ENCODE measurements at places on chromosomes 6 and 20. TPM values are rescaled to one million over a fixed set of nuclear protein-coding genes. Genes with fewer than 3 reads are reported as not detected.

Gene OPN5
- total RNA-seq = not detected

Gene HAO1
- not detected for total RNA-seq

DNA sequence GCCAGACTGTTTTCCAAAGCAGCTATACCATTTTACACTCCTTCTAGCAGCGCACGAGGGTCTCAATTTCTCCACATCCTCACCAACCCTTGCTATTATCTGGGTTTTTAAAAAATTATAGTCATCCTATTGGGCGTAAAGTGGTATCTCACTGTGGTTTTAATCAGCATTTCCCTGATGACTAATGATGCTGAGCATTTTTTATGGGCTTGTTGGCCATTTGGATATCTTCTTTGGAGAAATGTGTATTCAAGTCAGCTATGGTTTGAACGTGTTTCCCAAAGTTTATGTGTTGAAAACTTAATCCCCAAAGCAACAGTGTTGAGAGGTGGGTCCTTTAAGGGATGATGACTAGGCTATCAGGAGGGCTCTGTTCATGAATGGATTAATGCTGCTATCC is 6.7 kb downstream of the MCUR1 start:
- no peak overlapping the region for H3K27ac ChIP-seq

GRCh38 chr20:1827974-1828785 is 67.0 kb upstream of the SIRPA start:
- H3K36me3 ChIP-seq = no peaks in the 10 kb centered on the region
- peaks cover 36% of the 10 kb centered on the region for H3K4me1 ChIP-seq
- no peak overlapping the region for H3K4me3 ChIP-seq
- DNase-seq = peak; percentile 55
- no peaks in the 10 kb centered on the region for H3K27me3 ChIP-seq

DNA sequence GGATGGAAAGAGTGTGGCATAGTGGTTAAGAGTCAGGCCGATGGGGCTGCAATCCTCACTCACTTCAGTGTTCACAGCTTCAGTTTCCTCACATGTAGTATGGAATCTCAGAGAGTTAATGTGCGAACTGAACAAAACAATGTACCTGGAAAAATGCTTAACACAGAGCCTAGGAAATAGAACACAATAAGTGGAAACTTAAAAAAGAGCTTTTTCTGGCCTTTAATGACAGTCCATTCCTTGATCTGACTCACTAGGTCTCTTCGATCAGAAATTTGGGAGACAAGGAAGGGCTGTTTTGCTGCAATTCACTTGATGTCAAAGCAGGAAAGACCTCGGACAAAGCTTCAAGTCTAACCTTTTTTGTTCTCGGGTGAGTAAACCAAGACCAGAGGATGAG is 56.1 kb downstream of the KCNB1 start:
- H3K4me3 ChIP-seq = no peak overlapping the region
- H3K27ac ChIP-seq = no peak overlapping the region
- H3K36me3 ChIP-seq = no peaks in the 10 kb centered on the region
- peaks cover 42% of the 10 kb centered on the region for H3K27me3 ChIP-seq

DNA sequence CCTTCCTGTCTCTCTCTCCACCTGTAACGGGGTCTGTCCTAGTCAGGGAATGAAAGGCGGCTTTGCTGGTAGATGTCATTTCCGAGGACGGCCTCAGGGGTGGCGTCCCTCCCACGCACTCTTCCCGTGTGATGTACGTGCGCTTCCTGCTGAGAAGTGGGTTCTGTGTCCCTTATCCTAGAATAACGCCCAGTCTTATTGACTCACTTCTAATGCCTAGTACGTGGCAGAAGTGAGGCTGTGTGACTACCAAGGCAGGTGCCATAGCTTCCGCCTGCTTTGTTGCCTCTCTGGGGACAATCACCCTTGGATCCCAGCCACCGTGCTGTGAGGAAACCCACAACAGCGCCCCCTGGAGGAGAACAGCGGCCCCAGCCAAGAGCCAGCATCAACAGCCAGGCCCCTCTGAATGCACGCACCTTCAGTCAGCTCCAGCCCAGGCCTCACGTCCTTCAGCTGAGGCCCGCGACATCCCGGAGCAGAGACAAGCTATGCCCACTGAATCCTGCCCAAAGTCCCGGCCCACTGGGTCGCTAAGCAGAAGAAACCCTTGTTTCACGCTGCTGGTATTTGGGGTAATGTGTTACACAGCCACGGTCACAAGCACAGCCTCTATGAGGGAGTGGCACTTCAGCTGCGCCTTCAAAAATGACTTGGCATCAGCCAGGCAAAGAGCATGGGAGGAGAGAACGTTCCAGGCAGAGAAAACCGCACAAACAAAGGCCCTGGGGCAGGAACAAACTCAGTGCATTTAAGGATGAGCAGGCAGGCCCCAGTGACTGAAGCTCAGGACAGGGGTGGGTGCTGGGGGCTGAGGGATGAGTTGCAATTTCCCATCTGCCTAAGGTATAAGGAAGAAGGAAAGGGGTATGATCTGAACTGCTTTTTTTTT is 224.2 kb downstream of the NFATC2 start:
- H3K27me3 ChIP-seq = no peaks in the 10 kb centered on the region
- no peak overlapping the region for H3K4me3 ChIP-seq
- H3K36me3 ChIP-seq = no peaks in the 10 kb centered on the region
- DNase-seq = peak; percentile 22
- H3K27ac ChIP-seq = no peak overlapping the region
- no peaks in the 10 kb centered on the region for H3K4me1 ChIP-seq

DNA sequence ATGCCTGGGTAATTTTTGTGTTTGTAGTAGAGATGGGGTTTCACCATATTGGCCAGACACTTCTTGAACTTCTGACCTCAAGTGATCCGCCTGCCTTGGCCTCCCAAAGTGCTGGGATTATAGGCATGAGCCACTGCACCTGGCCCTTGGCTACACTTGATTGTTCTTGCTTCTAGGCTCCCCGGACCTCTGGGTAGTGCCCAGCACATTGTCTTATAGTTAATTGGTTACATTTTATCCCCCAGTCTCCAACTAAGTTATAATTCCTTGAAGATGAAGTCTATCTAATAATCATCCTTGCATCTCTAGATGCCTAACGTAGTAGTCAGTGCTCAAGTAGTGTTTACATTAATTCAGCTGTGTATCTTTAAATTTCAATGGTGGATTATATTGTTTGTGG is 11.8 kb downstream of the SMPDL3A start:
- no peak overlapping the region for H3K27ac ChIP-seq
- H3K4me3 ChIP-seq = no peak overlapping the region
- H3K4me1 ChIP-seq = peaks cover 33% of the 10 kb centered on the region
- no peaks in the 10 kb centered on the region for H3K36me3 ChIP-seq
- no peak for DNase-seq

GRCh38 chr6:113205553-113205952 is 651.6 kb upstream of the MARCKS start:
- no peak for DNase-seq
- H3K4me1 ChIP-seq = no peaks in the 10 kb centered on the region
- H3K4me3 ChIP-seq = no peak overlapping the region
- H3K27me3 ChIP-seq = no peaks in the 10 kb centered on the region

DNA sequence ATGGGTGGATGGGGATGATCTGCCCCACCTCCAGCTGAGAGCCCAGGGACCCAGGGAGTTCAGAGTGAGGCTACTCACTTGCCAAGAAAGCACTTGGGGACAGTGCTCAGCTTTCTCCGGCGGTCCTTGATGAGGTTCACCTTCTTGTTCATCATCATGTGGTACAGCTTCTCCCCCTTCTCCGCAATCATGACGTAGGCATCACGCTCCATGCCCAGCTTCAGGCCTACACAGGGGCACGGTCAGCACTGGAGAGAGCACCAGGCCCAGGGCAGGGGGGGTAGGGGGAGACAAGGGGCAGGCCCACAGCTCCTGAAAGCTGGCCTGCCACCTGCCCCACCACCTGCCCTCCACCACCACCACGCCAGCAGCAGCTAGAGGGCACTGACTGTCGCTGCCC is 139.2 kb downstream of the PREX1 start:
- peaks cover 29% of the 10 kb centered on the region for H3K4me1 ChIP-seq
- H3K27ac ChIP-seq = no peak overlapping the region
- H3K27me3 ChIP-seq = no peaks in the 10 kb centered on the region
- H3K4me3 ChIP-seq = no peak overlapping the region
- no peak for DNase-seq

DNA sequence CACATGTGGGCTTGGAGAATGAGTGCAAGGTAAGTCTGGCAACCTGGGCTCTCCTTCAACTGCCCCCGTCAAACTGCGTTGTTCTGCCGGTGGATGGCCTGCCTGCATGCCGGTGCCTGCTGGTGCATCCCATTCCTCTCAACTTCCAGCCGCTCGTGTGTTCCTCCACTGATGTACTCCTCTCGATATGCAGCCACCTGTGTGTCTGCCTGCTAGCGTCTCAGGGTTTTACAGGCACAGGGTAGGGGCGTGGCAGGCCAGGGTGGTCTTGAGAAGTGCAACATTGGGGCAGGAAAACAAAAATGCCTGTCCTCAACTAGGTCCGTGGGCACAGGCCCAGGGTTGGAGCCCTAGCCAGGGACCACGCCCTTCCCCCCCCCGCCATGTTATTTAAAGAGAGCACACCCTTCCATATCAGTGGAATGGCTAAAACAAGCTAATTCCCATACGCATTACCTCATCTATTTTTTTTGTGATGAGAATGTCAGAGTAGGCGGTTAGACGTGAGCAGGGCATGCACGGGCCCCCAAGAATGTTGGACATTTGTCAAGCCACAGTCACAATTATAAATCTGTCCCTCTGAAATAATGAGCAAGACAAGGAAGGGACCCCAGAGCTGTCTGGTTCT is 33.2 kb downstream of the SERPINB6 start:
- H3K4me3 ChIP-seq = no peak overlapping the region
- no peak for DNase-seq
- H3K4me1 ChIP-seq = no peaks in the 10 kb centered on the region
- no peaks in the 10 kb centered on the region for H3K27me3 ChIP-seq
- H3K27ac ChIP-seq = no peak overlapping the region
